Type B pancreatic cell (in vitro differentiated cells): ENCODE measurements at places on chromosomes 5 and 9. TPM values are rescaled to one million over a fixed set of nuclear protein-coding genes. Genes with fewer than 3 reads are reported as not detected.
A peak's percentile ranks its signal among the peaks of the same experiment; 100 is the strongest.

GRCh38 chr5:142481410-142481809, 156.6 kb upstream of the SPRY4 start:
- H3K27me3 ChIP-seq, result peaks cover 1% of the 10 kb centered on the region
- peaks cover 10% of the 10 kb centered on the region for H3K36me3 ChIP-seq
- peaks cover 15% of the 10 kb centered on the region for H3K4me1 ChIP-seq

DNA sequence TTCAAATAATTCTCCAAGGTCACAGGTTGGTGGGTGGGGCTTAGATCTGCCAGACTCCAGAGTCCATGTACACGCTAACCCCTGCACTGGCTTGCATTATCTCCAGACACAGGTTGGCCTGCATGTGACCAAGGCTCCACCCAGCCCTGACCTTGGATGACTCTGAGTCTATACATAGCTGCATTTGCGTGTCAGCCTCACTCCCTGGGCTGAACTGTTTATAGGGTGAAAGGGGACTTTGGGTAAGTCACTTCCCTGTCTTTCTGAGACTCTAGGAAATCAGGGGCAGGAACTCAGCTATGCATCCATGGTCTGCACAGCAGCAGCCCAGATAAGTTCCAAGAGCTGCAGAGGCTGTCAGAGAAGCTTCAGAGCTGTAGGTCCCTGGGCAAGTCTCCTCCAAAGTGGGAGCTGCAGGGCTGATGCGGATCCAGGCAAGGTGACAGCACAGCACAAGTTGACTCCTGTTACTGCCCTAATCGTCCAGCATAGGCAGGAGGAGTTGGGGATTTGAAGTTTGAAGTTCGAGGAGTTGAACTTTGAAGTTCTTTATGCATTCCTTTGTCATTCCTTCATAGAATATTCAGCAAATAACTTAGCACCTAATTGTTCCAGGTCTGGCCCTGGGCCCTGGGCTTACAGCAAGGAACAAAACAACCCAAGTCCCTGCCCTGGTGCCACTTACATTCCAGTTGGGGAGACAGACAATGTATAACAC, 53.4 kb downstream of the SLC22A5 start:
- no peak for DNase-seq
- H3K27ac ChIP-seq, result peak overlapping the region; percentile 96
- no peaks in the 10 kb centered on the region for H3K27me3 ChIP-seq
- H3K4me3 ChIP-seq, result peak overlapping the region; percentile 76
- H3K4me1 ChIP-seq, result peaks cover 54% of the 10 kb centered on the region

DNA sequence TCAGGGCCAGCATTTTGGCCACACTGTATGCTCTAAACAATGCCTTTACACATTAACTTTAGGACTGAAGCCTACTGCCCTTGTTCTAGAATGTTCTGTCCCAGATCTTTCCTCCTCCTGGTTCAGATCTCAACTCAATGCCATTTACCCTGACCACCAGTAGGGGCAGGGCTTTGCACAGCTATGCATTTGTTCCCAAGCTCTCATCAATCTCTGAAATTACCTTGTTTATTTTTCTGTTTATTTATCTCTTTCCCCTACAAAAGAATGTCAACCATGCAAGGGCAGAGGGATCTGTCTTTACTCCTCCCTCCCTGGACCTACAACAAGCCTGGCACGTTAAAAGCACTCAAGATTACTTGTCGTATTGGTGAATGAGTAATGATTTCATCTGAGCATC, 612.9 kb downstream of the BNC2 start:
- H3K27ac ChIP-seq, result no peak overlapping the region
- DNase-seq, result no peak
- H3K4me1 ChIP-seq, result peaks cover 48% of the 10 kb centered on the region
- peaks cover 9% of the 10 kb centered on the region for H3K27me3 ChIP-seq

DNA sequence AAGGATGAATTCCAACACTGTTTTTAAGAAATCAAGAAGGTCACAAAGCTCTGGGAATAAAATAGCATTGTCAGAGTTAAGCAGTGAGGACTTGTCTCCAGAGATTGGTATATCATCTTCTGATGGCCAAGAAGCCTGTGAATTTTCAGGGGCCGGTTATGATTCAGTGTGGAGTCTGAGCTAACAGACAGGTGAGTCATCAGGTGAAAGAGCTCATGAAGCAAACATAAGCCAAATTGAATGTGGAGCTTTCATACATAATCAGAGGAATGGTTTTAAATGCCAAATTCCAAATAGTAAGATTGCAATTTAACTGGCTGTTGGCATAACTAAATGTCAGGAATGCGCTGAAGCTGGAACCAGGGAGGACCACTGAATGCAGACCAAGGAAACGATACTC, 494.2 kb downstream of the MTRR start:
- no peaks in the 10 kb centered on the region for H3K4me1 ChIP-seq
- H3K36me3 ChIP-seq, result no peaks in the 10 kb centered on the region
- H3K27me3 ChIP-seq, result peaks cover 2% of the 10 kb centered on the region
- H3K27ac ChIP-seq, result no peak overlapping the region
- no peak for DNase-seq

GRCh38 chr5:16626696-16627264, 10.0 kb upstream of the RETREG1 start:
- no peak overlapping the region for H3K27ac ChIP-seq
- H3K27me3 ChIP-seq, result peaks cover 7% of the 10 kb centered on the region
- no peaks in the 10 kb centered on the region for H3K4me1 ChIP-seq
- no peak overlapping the region for H3K4me3 ChIP-seq

DNA sequence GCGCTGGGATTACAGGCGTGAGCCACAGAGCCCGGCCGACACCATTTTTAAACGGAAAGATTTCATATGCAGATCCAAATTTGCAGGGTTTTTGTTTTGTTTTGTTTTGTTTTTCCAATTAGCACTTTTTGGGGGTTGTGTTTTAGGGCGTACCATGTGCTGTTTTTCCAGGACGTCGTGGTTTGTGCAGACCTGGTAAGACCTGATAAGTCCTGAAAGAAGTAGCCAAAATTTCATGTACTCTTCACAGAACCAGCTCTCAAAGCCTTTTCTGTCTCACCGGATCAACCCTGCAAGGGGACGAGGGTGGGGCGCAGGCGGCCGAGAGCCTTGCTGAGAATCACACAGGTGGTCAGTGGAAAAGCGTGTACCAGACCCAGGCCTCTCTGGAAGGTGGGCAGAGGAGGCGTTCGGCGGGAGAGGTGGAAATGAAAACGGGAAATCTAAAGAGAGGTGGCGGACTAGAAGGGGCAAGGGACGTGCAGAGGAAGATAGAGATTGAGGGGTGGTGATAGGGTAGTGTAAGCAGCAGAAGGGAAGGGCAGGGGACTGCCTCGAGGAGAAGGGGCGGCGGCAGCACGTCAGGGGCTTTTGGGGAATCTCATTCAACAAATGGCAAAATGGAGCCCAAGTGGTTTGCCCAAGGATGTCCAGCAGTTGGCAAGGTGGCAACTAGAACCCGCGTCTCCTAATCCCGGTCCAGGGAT, 1.1 kb upstream of the FAF2 start:
- peaks cover 9% of the 10 kb centered on the region for H3K4me1 ChIP-seq
- peaks cover 4% of the 10 kb centered on the region for H3K27me3 ChIP-seq

- H3K4me1 ChIP-seq, result peaks cover 57% of the 10 kb centered on the region
- no peak overlapping the region for H3K4me3 ChIP-seq
- no peaks in the 10 kb centered on the region for H3K27me3 ChIP-seq
- DNase-seq, result no peak
Observed at GRCh38 chr5:68240202-68240601, 24.6 kb downstream of the PIK3R1 start.

GRCh38 chr9:8486095-8486494, 686.5 kb upstream of the DMAC1 start:
- no peak for DNase-seq
- no peak overlapping the region for H3K27ac ChIP-seq
- no peak overlapping the region for H3K4me3 ChIP-seq
- H3K36me3 ChIP-seq, result peaks cover 40% of the 10 kb centered on the region
- no peaks in the 10 kb centered on the region for H3K27me3 ChIP-seq

- H3K4me3 ChIP-seq, result peak overlapping the region; percentile 85
- H3K27me3 ChIP-seq, result peaks cover 23% of the 10 kb centered on the region
- peak overlapping the region; percentile 69 for H3K27ac ChIP-seq
- H3K36me3 ChIP-seq, result peaks cover 5% of the 10 kb centered on the region
- peak; percentile 93 for DNase-seq
- peaks cover 7% of the 10 kb centered on the region for H3K4me1 ChIP-seq
Observed at GRCh38 chr9:63816751-63817621, 1468.0 kb downstream of the FOXD4L5 start.

DNA sequence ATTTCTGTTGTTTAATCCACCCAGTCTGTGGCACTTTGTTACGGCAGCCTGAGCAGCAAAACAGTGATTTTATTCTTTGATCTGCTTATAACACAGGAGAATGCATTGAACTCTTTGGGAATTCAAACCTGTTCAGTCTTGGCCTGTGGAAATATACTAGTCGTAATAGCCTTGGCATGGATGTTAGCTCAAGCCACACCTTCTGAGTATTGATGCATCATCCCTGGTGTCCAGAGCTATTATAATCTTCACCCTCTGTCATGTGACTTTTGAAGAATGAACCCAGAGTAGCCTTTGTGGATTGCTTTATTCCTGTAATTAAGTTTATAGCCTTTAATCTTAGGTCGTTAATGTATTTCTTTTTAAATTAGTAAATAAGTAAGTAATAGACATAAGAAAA, 50.8 kb upstream of the TEX48 start:
- H3K27ac ChIP-seq, result no peak overlapping the region
- no peak for DNase-seq
- no peaks in the 10 kb centered on the region for H3K36me3 ChIP-seq

DNA sequence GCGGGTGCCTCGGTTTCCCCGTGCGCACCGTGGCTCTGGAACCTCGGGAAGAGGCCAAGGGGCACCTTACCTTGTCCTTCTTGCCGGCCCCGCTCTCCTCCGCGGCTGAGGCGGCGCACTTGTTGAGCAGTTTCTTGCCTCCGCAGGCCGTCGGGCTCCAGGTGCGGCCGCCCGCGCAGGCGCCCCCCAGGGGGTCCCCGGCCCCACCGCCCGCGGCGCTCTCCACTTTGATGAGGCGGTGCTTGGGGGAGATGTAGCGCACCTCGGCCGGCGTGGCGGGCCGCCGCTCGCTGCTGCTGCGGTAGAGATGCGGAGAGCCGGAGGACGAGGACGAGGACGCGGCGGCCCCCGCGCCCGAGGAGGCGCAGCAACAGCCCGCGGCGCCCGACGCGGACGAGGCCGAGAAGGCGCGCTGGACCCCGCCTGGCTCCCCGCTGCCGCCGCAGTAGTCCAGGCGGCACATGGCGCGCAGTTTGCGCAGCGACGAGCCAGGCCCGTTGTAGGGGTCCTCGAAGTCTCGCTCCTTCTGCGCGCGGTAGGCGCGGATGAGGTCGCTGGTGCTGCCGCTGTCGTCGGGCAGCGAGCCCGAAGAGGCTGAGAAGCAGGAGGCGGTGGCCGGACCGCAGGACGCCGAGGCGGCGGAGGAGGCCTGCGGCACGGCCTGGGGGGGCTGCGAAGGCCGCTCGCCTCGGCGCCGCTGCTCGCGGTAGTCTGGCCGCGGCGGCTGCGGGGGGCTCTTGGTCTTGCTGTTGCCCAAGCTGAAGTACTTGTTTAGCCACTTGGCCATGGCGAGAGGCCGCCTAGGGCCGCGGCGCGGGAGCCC, 957 bp downstream of the SHB start:
- DNase-seq, result no peak
- H3K4me1 ChIP-seq, result peaks cover 52% of the 10 kb centered on the region
- H3K27me3 ChIP-seq, result peaks cover 3% of the 10 kb centered on the region
- peak overlapping the region; percentile 95 for H3K4me3 ChIP-seq
- H3K36me3 ChIP-seq, result no peaks in the 10 kb centered on the region

GRCh38 chr5:82749461-82749820, 327.8 kb downstream of the TMEM167A start:
- DNase-seq, result no peak
- H3K4me1 ChIP-seq, result no peaks in the 10 kb centered on the region

- no peaks in the 10 kb centered on the region for H3K27me3 ChIP-seq
- no peak overlapping the region for H3K4me3 ChIP-seq
- no peaks in the 10 kb centered on the region for H3K36me3 ChIP-seq
- DNase-seq, result no peak
- H3K4me1 ChIP-seq, result no peaks in the 10 kb centered on the region
Observed at GRCh38 chr9:30996761-30997160, 1387.7 kb upstream of the ACO1 start.

- DNase-seq, result no peak
- no peaks in the 10 kb centered on the region for H3K4me1 ChIP-seq
Observed at GRCh38 chr5:175745210-175745609, 87.3 kb downstream of the HRH2 start.

- no peak overlapping the region for H3K4me3 ChIP-seq
- no peak overlapping the region for H3K27ac ChIP-seq
- peaks cover 5% of the 10 kb centered on the region for H3K4me1 ChIP-seq
Observed at GRCh38 chr5:7684826-7685225, 166.1 kb downstream of the CFAP90 start.

GRCh38 chr9:84669013-84669287, 579 bp upstream of the NTRK2 start:
- H3K27me3 ChIP-seq, result peaks cover 76% of the 10 kb centered on the region
- peak overlapping the region; percentile 96 for H3K4me3 ChIP-seq
- H3K36me3 ChIP-seq, result peaks cover 11% of the 10 kb centered on the region
- DNase-seq, result no peak
- no peaks in the 10 kb centered on the region for H3K4me1 ChIP-seq

GRCh38 chr9:15404171-15404570, 18.5 kb upstream of the SNAPC3 start:
- no peak overlapping the region for H3K27ac ChIP-seq
- H3K27me3 ChIP-seq, result peaks cover 3% of the 10 kb centered on the region
- H3K4me1 ChIP-seq, result no peaks in the 10 kb centered on the region
- no peak for DNase-seq
- H3K36me3 ChIP-seq, result peaks cover 9% of the 10 kb centered on the region
- H3K4me3 ChIP-seq, result no peak overlapping the region

DNA sequence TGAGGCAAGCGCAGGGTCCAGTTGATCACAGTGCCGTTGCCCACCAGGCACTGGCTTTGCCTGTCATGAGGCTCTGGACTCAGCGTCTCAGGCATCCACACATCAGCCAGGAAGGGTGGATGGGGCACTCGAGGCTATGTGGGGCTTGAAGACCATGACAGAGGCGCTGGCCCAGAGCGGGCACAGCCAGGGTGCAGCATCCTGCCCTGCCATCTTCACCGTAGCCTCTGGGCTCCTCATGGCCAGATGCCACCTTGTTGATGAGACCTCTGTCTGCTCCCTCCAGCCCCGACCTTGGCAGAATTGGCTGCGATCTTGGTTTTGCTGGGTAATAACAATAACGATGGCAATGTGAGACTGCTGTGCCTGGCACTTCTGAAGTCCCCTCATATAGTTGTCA, 404.2 kb upstream of the IRX2 start:
- no peak for DNase-seq
- no peaks in the 10 kb centered on the region for H3K36me3 ChIP-seq
- H3K27ac ChIP-seq, result no peak overlapping the region
- H3K4me3 ChIP-seq, result no peak overlapping the region

The PKD2L2 gene
- not detected in 2 replicates for total RNA-seq

The BRD8 gene
- 77.8 and 138 TPM in 2 replicates for total RNA-seq

The ARAP3 gene
- total RNA-seq, result 8.4 and 10.2 TPM in 2 replicates

The PCDHA9 gene
- 1.5 and 2.5 TPM in 2 replicates for total RNA-seq

The DIRAS2 gene
- 2.0 and 5.2 TPM in 2 replicates for total RNA-seq

The ARL15 gene
- 15.8 and 16.9 TPM in 2 replicates for total RNA-seq

The TMEM252 gene
- total RNA-seq, result 0.67 and 0.80 TPM in 2 replicates

The ADAMTS6 gene
- 3.0 and 4.2 TPM in 2 replicates for total RNA-seq

The NR5A1 gene
- 0.12 and 0.26 TPM in 2 replicates for total RNA-seq

The SLC45A2 gene
- 0.62 and 2.1 TPM in 2 replicates for total RNA-seq

The ROPN1L gene
- 0.29 and 2.0 TPM in 2 replicates for total RNA-seq

The HAVCR2 gene
- 0.10 and 0.29 TPM in 2 replicates for total RNA-seq

The RGMB gene
- total RNA-seq, result 16.7 and 36.5 TPM in 2 replicates

The TXNDC8 gene
- not detected in 2 replicates for total RNA-seq
